Naive thymus-derived CD8-positive, alpha-beta T cell (primary cell): ENCODE measurements at places on chromosomes 5 and 9. TPM values are rescaled to one million over a fixed set of nuclear protein-coding genes. Genes with fewer than 3 reads are reported as not detected.

The PPP3R2 gene
- total RNA-seq, result not detected

DNA sequence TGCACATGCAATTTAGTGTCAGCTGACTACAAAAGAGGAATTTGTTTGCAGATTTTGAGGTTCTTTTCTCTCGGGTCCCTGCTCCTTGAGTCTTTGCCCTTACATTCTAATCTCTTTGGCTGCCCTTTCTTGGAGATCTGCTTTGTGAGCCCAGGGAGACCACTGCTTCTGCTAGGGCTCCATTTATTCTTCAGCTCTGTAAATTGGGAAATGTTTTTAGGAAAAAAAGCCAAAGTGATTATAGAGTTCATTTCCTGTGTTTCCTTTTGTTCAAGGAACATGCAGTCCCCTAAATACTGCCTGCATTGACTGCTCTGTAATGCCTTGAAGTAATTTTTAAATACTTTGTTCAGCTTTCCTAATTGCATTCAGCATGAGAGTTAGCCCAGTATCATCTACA lies 197.4 kb downstream of the CSNK1G3 start:
- DNase-seq, result no peak

GRCh38 chr5:10452768-10453331 lies 11.2 kb downstream of the ROPN1L start:
- no peak for DNase-seq

The ARHGEF28 gene
- not detected for total RNA-seq

- no peak for DNase-seq
Measured at GRCh38 chr5:127111112-127111511, 37.8 kb upstream of the C5orf63 start.

DNA sequence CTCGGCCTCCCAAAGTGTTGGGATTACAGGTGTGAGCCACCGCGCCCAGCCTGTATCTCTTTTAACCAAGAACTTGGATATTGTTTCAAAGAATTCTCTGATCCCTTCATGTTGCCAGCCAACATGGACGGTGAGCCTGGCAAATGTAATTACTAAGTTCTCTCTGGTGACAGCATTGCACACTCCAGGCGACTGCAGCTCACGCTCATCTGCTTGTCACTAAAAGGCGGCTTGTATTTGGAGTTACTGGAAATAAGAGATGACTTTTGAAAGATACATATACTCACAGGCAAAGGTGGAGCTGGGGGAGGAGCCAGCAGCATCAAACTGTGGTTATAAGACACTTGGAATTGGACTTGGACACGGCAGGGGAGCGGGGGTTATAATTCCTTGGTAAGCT lies 172.3 kb downstream of the SLIT3 start:
- no peak for DNase-seq

GRCh38 chr5:123538670-123539459 lies 26.9 kb downstream of the CSNK1G3 start:
- no peak for DNase-seq

- DNase-seq, result no peak
Measured at GRCh38 chr5:98581112-98581997, 192.1 kb upstream of the RGMB start.

DNA sequence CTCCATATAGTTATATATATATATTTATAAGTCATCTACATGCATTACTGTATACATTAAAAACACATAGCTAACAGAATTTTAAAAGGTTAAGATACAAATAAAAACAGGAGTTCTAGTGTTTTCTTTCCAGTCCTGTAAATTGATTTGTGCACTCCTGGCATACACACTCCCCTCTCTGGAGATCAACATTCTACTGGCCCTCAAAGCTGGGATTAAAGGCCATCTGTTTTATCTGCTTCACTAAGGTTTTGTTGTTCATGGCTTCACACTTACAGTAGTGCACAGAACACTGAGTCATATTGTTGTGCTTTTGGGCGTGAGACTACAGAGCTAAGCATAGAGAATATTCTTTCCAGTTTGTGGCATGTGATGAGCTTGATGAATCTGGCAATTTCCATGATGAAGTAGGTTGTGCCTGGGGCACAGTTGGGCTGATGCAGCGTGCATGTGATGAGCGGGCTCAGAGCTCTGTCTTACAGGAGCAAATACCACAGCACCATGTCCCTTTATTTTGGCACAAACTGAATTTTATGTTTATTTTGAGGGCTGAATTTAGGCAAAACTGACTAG lies 98.2 kb downstream of the TAF11L14 start:
- no peak for DNase-seq

GRCh38 chr9:38114905-38115304 lies 45.9 kb upstream of the SHB start:
- DNase-seq, result no peak

- DNase-seq, result no peak
Measured at GRCh38 chr5:110917161-110917875, 154.2 kb upstream of the TSLP start.

The MARVELD2 gene
- 2.3 TPM for total RNA-seq

- DNase-seq, result no peak
Measured at GRCh38 chr9:2181792-2182191, 166.6 kb downstream of the SMARCA2 start.

The OBP2B gene
- not detected for total RNA-seq

GRCh38 chr5:122470365-122470764 lies 158.3 kb downstream of the SNCAIP start:
- DNase-seq, result no peak

The CERT1 gene
- 44.0 TPM for total RNA-seq

The SYK gene
- total RNA-seq, result 7.5 TPM

DNA sequence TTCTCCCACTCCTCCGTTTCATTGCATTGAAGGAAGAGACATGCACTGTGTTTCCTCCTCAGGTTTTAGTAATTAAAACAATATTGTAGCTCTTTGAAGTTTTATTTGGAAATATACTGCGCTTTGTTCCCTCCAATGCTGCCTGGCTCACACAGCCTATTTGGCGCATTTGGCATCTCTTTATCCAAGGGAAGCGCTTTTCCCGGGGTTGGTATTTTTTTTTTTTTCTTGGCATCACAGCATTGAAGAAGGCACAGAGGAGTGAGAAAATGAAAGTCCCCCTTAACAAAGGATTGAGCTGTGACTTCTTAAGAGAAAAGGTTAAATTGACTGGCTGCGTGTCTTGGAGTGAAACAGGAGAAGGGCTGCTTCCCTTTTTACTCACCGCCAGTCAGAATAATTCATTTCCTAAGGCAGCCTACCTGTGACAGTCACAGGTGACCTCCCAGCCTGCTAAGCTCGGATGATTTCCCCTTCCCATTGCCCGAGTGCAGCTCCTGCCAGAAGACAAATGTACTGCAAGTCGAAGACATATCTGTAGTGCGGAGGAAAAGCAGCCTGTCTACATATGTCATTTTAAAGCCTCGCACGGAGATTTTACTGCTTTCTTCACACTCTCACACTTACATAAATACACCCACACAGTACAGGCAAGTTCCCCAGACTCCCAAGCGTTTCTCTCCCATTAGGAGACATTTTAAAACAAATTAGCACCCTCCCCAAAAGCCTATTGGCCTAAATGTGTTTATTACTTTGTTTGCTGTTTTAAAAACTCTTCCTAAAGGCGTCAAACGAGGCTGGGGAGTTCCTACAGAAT lies 665.5 kb upstream of the ZNF608 start:
- no peak for DNase-seq

The TUSC1 gene
- 0.25 TPM for total RNA-seq

The IL3 gene
- total RNA-seq, result not detected

The RFK gene
- 13.2 TPM for total RNA-seq

DNA sequence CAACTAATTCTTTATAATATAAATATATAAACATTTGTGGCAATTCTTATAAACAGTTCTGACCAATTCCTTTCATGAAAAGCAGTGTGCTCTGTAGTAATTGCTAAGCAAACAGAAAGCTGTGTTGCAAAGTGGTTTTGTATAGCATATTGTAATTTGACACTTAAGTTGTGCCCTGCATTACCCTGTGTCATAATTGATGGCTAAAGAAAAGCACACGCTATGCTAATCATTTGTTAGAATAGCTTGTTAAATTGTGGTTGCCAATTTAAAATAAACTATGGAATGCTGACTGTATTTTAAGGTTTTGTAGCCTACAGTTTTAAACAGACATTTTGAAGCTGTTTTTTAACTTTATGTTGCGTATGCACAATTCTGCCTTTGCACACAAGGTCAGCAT lies 140.0 kb downstream of the PBX3 start:
- DNase-seq, result no peak
